ENCODE measurements at places on chromosomes 7 and 10.

- DNase-seq, result no peak
Measured at GRCh38 chr7:103664577-103664976, 218.6 kb upstream of the SLC26A5 start.

GRCh38 chr7:44583146-44583865 lies 1.3 kb upstream of the TMED4 start:
- no peak for DNase-seq

- DNase-seq, result no peak
Measured at GRCh38 chr10:21536874-21537273, 2.8 kb downstream of the MLLT10 start.

DNA sequence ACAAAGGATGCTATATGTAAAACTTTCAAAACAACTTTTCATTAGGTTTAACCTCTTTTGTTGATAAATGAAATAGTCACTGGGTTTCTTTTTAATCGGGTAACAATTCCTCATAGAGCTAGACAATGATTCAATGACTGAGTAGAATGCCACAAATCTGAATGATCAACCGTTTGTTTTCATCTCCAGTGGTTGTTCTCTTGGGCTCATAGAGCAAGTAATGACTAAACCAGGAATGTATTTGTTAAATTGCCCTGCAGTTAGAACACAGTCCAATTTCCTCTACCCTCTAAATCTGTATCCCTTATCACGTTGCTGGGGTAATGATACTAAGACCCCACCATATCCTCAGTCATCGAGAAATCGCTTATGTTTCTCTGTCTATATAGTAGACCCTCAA lies 40.0 kb downstream of the CNNM1 start:
- DNase-seq, result no peak

DNA sequence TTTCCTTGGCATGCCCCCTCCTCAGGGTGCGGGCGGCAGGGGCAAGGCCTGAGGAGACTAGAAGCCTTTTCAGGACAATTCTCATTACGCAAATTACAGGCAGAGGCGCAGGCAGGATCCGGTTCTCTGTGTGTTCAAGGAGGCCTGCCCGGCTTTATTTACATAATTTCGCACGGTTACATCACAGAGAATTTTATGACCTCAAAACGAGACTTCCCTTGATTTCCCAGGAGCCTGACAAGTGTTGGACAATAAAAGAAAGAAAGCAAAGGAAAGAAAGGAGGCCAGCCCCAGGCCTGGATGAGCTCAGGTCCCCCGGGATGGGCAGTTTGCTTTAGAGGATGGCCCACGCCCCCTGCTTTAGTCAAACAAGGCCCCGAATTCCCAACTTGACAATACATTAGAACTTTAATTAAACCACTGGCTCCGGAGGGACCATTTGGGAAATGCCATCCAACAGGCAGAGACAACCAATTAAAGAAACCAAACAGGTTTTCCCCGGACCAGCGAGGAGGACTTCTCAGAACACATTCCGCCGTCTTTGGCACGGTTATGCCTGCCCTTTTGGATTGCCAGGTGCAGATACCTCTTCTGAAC lies 2.9 kb downstream of the MNX1 start:
- DNase-seq, result no peak

GRCh38 chr7:44768628-44769371 lies 20.2 kb downstream of the ZMIZ2 start:
- DNase-seq, result no peak

- DNase-seq, result no peak
Measured at GRCh38 chr10:60353519-60354258, 36.0 kb downstream of the ANK3 start.

GRCh38 chr7:95919556-95919955 lies 147.2 kb downstream of the DYNC1I1 start:
- no peak for DNase-seq

DNA sequence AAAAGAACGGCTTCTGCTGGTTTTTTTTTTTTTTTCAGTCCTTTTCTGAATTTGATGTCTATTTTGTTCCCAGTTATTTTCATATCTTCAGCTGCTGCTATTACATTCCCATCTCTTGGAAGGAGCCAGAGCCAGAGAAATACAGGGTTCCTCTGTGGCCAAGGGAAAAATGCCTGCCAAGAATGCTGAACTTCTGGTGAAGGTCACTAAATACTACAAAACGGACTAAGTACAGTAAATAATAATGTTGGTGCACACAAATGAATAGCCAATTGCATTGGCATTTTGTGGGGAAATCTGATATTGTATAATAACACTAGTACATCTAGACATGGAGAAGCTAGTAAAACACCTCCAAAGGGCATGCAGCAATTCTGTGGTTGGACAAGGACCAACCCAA lies 56.3 kb upstream of the ZEB1 start:
- DNase-seq, result no peak

- no peak for DNase-seq
Measured at GRCh38 chr7:24304494-24305095, 20.6 kb downstream of the NPY start.

DNA sequence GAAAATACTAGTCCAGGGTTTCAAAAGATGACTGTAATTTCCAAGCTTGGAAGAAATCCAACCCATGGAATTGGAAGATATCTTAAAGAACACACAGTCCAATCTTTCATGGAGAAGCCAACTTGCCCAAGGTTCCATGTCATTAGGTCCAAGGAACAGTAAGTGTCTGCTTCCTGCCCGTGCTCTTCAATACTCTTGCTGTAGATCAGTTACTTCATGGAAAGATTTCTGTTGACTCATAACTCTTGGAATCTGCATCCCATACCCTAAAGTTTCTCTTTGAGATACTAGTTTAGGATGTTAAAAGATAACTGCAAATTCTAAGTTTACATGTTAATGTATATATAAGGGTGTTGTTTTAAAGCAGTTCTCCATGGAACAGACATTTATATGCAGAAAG lies 127.9 kb upstream of the SLC13A1 start:
- no peak for DNase-seq

- no peak for DNase-seq
Measured at GRCh38 chr7:27116031-27116961, 13.8 kb upstream of the HOXA2 start.

- no peak for DNase-seq
Measured at GRCh38 chr7:25718596-25718995, 433.4 kb upstream of the NFE2L3 start.

DNA sequence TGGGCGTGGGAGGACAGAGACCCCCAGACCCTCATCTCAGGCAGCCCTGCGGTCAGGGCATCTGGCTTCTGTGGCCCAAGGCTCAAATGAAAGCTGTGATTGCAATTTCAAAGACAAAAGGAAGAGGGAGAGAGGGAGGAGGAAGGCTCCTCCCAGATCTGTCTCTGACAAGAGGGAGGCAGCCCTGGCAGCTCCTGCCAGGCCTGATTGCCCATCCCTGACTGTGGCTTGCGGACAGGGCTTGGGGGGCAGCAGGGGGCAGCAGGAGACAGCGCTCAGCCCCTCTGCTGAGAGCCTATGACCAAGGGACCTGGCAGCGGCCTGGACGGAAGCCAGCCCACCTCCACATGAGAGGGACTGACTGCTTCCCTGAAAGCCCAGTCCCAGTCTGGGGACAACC lies 91.8 kb downstream of the PTPRN2 start:
- no peak for DNase-seq

- no peak for DNase-seq
Measured at GRCh38 chr10:119538632-119539358, 3.7 kb downstream of the RGS10 start.

DNA sequence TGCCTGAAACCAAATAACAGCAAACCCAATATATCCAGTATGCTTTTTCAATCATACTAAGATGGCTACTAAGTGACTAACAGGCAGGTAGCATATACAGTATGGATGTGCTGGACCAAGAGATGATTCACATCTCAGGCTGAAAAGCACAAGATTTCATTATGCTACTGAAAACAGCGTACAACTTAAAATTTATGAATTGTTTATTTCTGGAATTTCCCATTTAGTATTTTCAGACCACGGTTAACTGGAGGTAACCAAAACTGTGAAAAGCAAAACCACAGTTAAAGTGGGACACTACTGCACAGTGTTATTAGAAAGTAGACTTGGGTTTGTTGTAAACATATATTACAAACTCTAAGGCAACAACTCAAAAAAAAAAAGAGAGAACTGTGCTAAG lies 91.5 kb downstream of the KMT2C start:
- DNase-seq, result no peak

GRCh38 chr7:1557771-1558170 lies 1.8 kb upstream of the TMEM184A start:
- DNase-seq, result no peak

DNA sequence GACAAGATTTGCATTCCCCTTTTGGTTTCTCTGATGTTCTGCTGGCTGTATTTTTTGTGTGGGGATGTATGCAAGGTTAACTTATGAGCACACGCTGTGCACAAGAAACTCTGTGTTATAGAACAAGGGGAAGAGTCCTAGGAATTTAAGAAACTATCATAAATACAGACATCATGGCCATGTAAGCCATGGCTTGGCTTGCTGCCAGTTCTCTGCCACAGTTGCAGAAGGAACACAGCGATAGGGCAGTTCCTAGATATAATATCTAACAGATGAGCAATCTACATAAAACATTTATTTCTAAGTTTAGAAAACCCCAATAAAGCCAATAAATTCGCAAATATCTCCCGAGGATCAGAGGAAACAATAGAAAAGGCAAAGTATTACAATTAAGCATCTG lies 153.3 kb downstream of the LRRTM3 start:
- no peak for DNase-seq

DNA sequence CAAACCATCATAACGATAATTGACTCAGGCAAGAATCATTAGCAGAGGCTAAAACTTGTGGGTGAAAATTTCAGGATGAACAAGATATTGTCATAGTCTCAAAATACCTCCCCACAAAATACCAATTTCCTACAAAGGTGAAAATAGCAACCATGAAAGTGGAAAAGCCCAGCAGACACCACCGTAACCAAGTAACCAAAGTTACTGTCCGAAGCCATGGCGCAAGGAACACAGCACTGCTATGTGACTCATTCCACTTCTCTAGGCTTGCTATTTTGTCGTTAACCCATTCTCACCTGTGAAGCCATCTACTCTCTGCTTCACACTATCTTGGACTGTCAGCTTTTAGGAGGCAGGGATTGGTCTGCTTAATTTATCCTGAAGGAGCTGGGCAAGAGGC lies 113.8 kb upstream of the CACUL1 start:
- DNase-seq, result no peak

DNA sequence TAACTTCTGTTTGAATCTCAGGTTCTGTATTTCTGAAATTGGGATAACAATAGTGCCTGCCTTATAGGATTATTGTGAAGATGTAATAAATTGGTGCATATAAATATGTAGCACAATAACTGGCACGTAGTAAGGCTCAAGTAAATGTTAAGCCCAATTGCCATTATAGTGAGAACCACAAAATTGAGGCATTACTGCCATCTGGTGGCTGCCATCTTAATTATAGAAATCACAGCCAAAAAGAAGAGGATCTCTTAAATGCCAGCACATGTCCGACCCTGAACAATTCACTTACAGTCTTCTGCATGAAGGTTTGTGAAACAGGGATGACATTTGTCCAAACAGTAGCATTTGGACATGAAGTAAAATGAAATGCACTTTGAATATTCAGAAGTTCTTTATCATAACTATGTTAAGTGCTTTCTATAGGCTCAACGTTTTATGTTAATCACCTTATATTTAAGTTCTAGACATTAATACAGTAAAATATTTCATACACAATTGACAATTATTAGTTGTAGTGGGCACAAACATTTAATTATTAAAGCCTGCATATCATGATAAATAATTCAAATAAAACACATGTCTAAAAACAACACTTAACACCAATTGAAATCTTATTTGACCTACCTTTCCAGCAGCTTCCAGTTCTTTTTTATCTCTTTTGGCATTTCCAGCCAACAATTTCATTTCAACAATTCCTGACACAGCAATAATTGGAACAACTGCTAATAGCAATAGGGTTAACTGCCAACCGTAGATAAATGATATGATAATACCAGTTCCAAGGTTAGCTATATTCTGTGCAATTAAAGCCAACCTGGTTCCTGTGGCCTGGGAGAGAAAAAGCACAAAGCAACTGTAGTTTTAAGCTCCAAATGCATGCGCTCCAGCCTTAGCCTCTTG lies 58.5 kb downstream of the ABCB4 start:
- peak; percentile 70 for DNase-seq

GRCh38 chr7:8319115-8319514 lies 57.1 kb upstream of the ICA1 start:
- no peak for DNase-seq

- no peak for DNase-seq
Measured at GRCh38 chr7:150401424-150401790, 22.3 kb downstream of the ZNF775 start.

DNA sequence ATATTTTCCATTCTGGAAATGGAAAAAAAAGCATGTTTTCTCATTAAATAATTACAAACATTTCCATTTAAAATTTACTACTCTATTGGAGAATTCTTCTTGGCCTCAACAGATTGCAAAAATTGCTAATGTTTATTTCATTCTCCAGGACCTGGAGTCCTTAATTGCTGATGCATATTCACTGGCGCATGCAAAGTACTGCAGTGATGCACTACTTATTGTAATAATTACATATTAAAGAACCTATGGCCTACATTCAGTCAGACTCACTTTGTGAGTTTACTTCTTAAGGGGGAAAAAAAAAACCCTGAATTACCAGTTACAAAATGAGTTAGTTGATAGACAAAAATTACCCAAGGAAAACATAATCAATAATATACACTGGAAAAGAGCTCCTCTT lies 391.0 kb upstream of the LRRTM3 start:
- DNase-seq, result no peak
